Activated CD4-positive, alpha-beta memory T cell treated with anti-CD3 and anti-CD28 coated beads for 36 hours (primary cell): ENCODE measurements at places on chromosomes 16 and 17. TPM values are rescaled to one million over a fixed set of nuclear protein-coding genes. Genes with fewer than 3 reads are reported as not detected.

Gene CCL5
- total RNA-seq = 120 TPM

Gene SLC16A11
- total RNA-seq = 1.4 TPM

GRCh38 chr16:22395960-22396359 lies 21.5 kb upstream of the CDR2 start:
- no peak for DNase-seq

GRCh38 chr16:87483481-87483880 lies 9.3 kb downstream of the ZCCHC14 start:
- DNase-seq = no peak

GRCh38 chr16:19609359-19609758 lies 53.9 kb downstream of the VPS35L start:
- DNase-seq = no peak

Gene DLX4
- 0.52 TPM for total RNA-seq

- DNase-seq = no peak
Measured at GRCh38 chr17:41513168-41513547, 5.5 kb downstream of the KRT15 start.

GRCh38 chr17:17180141-17180603 lies 26.0 kb downstream of the PLD6 start:
- DNase-seq = peak; percentile 56

Gene EFNB3
- total RNA-seq = not detected

Gene CPPED1
- total RNA-seq = 11.5 TPM

Gene SECTM1
- 12.7 TPM for total RNA-seq

- no peak for DNase-seq
Measured at GRCh38 chr16:17598968-17599367, 128.2 kb upstream of the XYLT1 start.

Gene STX8
- 75.2 TPM for total RNA-seq

Gene KRTAP9-2
- not detected for total RNA-seq

DNA sequence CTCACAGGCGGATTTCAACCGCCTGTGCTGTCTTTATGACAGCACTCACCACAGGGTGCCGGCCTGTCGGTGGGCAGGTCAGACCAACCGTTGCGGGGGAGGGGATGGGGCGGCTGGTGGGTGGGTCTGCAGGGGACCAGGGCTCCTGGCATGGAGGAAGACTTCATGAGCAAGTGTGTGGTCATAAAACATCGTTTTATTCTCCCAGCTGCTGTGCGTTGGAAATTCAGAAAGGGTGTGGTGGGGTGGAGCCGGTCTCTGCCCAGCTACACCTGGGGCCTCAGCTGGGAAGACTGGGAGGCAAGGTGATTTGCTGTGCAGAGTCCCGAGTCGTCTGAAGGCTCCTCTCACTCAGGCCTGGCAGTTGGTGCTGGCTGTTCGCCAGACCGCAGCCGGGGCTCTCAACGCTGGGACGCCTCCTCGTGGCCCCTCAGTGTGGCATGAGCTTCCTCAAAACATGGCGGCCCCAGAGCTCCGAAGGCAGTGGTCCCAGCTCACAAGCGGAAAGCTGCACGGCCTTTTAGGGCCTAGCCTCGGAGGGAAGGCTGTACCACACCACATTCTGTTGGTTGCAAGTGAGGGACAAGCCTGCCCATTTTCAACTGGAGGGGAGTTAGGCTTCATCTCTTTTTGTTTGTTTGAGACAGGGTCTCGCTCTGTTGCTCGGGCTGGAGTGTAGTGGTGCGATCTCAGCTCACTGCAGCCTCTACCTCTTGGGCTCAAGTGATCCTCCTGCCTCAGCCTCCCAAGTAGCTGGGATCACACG lies 45.8 kb upstream of the GSE1 start:
- no peak for DNase-seq

GRCh38 chr17:82820278-82821251 lies 19.3 kb downstream of the ZNF750 start:
- no peak for DNase-seq

DNA sequence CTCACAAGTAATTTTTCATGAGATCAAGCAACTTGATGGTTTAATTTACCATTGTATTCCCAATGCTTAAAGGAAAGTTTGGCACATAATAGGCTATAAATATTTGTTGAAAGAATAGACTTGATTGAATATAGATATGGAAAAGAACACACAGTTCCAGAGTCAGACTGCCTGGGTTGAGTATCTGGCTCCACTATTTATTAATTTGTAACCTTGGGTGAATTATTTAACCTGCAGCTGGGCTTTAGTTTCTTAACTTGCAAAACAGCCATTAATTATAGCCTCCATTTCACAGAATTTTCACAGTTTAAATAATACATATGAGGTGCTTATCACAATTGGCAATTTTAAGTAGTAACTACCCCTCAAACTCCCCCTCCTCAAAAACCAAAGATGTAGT lies 73.6 kb downstream of the NCOR1 start:
- DNase-seq = no peak

Gene CA7
- total RNA-seq = not detected

- no peak for DNase-seq
Measured at GRCh38 chr17:49397586-49397985, 17.1 kb downstream of the PHB1 start.

DNA sequence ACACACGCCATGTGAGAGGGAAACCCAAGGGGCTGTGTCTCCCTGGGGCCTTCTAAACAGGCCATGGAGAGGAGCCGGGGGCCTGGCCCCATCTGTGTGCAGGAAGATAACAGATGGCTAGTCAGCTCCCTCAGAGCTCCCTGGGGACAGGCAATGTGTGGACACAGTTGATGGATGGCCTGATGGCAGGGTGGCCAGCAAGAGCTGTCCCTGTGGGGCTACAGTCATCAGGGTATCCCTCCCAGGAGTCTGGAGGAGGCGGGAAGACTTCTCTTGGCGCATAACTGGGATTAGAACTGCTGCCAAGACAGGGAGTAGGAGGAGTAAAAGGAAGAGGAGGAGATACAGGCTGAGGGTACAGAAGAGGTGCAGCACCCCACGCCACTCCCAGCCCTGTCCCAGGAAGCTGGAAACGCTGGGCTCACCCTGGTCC lies 17.3 kb downstream of the MYO18A start:
- no peak for DNase-seq

DNA sequence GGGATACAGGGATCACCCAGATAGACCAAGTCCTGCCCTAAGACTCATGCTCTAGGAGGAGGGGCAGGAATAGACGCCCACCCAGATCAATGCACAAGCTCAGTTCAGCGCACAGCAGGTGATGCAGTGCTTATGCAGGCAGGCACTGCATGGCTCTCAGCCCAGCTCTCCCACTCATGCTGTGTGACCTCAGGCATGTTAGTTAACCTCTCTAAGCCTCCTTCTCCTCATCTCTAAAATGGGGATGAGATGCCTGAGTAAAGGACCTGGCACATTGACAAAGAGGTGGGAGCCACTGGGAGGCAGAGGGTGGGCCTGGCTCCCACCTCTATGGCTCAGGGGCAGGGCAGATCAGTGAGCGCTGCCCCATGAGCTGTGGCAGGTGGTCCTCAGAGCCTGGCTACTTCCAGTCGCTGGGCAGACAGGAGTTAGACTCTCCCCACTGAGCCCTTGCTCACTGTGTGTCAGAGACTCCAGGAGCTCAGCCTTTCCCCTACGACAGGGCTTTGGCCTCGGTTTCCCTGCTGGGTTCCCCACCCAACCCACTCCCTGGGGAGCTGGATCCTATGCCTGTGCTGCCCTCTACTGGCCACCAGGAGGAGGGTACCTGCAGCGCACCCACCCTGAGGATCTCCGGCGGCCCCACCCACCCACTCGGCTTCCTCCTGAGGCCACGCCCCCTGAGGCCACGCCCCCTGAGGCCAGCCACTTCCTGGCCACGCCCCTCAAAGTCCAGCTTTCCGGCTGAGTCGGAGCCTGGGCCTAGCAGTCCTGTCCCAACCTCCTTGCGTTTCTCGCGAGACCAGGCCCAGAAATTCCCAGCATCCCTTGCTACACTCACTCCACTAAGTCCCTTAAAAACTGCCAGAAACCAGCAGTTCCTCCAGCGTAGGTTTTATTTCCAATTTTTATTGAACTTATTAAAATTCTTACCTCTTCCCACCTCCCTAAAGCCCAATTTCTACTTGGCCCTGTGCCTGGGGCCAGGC lies 196.1 kb downstream of the GSG1L start:
- peak; percentile 83 for DNase-seq

DNA sequence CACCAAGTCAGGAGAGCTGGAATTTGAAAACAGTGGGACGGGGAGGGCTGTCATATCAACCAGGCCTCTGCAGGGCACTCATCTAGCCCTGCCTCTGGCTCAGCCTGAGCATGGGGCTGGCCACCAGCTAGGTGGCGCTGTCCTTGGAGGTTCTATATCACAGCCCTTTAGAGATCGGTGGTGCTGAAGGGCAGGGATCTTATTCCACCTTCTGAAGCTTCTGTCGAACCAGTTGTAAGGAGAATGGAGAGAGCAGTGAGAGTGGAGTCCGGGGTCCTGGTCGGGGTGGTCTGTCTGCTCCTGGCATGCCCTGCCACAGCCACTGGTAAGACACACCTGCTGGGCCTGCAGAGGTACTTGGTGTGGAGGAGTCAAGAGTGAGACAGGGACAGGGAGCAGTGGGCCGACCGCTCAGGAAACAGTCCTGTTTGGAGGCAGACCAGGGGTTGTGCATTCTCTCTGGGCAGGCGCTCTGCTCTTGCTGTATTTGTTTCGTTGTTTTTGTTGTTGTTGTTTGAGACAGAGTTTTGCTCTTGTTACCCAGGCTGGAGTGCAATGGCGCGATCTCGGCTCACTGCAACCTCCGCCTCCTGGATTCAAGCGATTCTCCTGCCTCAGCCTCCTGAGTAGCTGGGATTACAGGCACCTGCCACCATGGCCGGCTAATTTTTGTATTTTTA lies at the start of gene CES3:
Gene CES3, plus strand, starts transcription at position 202 of the 680 bp plus-strand sequence. Its CDS starts 42 bp downstream, at position 244.
- peak; percentile 83 for DNase-seq

DNA sequence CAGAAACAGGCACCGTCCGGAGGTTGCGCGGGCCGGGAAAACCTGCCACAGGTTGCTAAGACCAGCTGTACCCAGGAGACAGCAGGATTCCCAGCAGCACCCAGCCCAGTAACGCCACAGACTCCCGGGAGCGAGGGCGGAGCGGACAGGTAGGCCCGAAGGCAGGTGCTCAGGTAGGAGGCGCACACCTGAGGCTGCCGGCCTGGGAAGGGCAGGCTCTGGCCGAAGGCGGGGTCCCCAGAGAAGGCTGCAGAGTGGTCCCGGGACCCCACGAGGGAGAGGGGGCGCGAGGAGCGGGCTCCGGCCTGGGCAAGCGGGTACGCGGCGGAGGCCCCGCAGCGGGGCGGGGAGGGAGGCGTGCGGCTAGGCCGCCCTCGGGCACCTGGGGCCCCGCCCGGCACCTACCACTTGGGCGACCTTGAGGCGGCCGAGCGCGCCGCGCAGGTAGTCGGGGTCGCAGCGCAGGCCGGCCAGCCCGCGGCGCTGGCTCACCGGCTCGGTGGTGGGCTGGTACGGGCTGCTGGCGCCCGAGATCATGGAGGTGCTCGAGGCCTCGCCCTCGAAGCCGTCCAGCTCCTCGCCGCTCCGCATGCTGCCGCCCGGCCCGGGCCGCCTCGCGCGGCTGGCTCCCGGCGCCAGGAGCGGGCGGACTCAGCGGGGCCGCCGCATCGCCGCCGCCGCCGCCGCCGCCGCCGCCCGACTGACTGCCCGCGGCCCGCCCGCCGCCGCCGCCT lies 441 bp downstream of the CMTM4 start:
- DNase-seq = peak; percentile 25
